ENCODE measurements at places on chromosomes 2 and 18.

- DNase-seq, result no peak
Observed at GRCh38 chr2:273333-273732, 8.6 kb downstream of the ACP1 start.

DNA sequence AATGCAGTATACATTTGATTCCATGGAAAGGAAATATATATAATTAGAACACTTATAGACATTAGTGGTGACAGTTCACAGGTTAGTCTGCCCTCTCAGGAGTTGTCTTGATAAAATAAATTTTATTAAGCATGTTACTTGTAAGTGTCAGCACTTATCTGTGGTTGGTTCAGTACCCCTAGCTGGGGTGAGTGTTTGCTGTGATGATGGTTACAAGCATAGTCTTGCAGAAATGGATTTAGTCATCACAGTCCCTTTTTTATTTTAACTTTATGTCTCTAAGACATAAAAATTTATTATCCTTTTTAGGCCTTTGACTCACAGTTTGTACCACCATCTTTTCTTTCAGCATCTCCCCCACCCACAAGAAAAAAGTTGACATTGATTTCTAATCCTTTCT lies 52.1 kb downstream of the NCK2 start:
- DNase-seq, result no peak

- no peak for DNase-seq
Observed at GRCh38 chr2:36800381-36800780, 103.9 kb downstream of the VIT start.

- DNase-seq, result no peak
Observed at GRCh38 chr2:216312441-216312840, 59.8 kb downstream of the MARCHF4 start.

GRCh38 chr2:210919128-210919527 lies 362.7 kb downstream of the CPS1 start:
- DNase-seq, result no peak

GRCh38 chr2:210956101-210956500 lies 399.7 kb downstream of the CPS1 start:
- DNase-seq, result no peak

GRCh38 chr2:188459061-188459460 lies 167.4 kb downstream of the GULP1 start:
- no peak for DNase-seq

DNA sequence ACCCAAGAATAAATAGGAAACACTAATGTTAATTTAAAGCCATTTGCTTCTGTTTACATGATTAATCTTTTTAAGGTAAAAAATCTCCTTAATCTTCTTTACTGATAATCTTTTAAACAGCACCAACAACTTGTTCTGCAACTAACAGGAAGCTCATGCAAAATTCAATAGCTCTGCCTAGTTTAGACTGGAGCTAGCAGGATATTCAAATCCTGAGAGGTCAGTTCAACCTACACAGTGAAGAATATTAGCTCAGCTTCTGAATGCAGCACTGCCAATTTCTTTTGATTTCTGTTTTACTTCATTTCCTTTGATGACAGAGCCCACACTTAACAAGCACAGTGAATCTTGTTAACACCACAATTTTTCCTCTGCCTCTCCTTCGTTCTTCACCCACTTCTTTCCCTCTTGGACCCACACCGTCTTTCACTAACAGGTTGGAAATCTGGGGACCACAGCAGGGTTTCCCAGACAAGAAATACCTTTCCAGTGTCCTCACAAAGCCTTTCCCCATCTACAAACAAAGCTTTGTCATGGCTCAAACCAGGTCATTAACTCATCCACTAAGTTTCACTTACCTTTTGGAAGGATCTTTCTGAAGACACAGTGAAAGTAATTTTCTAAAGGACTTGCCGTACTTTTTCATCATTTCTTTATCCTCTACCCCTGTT lies 109.8 kb downstream of the STK39 start:
- no peak for DNase-seq

DNA sequence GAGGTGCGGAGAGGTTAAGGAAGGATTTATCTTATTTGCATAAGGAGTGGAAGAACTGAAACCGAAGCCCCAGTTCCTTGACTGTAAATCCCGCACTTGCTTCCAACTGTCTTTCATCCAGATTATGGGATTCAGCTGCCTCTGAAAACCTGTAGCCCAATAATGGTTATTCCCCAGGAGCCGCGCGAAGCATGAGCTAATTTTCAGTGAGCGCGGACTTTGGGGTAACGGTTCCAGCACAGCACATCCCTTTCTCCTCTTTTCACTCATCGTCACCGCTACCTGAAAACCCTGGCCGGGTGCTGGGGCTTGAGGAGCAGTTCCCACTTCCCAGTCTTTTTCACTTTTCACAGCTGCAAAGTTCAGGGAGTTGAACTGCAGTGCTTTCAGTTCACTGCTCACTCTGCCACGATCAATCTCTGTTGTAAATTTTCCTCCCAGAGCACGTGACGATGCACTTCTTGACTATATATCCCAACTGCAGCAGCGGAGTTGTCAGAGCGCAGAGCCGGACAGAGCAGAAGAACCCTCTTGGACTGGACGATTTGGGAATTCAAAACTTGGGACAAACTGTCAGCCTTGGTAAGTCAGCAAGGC lies at the start of gene KCNE4:
KCNE4 (plus strand) TSS at position 498 of the 597 bp plus-strand sequence. CDS start 641 bp downstream, outside the sequence.
- no peak for DNase-seq

DNA sequence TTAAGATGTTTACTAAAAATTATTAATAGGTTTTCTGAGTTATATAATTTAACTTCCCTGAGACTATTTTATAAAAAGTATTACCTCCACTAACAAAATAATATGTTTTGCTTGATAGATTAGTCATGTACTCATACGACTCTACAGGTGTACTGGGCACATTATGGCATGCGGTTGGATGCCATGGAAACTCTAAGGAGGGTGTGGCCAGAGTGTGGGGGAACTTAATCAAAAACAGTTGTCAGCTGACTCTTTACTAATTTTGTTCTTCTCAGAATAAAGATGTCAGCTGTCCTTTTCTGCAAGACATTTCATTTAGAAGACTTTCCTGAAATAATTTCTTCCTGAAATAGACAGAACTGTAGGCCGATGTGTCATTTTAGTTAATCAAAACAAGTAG lies 228.3 kb upstream of the SIX3 start:
- DNase-seq, result no peak

GRCh38 chr2:233802132-233802815 lies 24.1 kb downstream of the MROH2A start:
- DNase-seq, result no peak

GRCh38 chr2:232839411-232840079 lies 30.5 kb upstream of the SNORC start:
- DNase-seq, result peak; percentile 86

DNA sequence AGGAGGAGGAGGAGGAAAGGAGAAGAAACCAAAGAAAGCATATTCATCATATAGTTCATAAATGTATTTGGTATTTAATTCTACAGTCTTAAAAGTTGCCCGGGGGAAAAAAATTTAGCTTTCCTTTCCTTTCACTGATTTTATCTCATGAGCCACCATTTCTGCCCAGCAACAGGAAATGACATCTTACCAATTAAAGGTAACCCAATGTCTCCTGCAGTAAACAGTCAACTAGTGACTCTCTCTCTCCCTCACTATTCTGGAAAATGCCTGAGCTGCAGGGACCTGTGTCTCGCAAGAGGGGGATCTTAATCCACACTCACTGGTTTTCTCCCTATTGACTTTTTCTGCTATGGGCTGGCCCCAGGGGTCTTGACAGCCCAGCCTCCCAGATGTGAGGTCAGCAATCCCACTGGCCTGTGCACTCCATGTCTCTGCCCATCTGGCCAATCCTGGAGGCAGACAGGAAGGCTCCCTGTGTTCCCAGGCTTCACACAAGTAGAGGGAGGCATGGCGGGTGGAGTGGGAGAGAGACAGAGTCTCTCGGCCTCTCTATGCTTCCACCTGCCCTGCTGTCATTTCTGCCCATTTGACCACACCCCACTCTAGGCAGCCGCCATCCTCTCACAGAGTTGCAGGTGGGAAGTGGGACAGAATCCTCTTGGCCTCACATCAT lies 85.4 kb upstream of the CABLES1 start:
- DNase-seq, result no peak

- DNase-seq, result no peak
Observed at GRCh38 chr18:29753379-29753778, 1289.2 kb downstream of the DSC3 start.

- DNase-seq, result no peak
Observed at GRCh38 chr2:231152800-231153557, 28.1 kb upstream of the HTR2B start.

DNA sequence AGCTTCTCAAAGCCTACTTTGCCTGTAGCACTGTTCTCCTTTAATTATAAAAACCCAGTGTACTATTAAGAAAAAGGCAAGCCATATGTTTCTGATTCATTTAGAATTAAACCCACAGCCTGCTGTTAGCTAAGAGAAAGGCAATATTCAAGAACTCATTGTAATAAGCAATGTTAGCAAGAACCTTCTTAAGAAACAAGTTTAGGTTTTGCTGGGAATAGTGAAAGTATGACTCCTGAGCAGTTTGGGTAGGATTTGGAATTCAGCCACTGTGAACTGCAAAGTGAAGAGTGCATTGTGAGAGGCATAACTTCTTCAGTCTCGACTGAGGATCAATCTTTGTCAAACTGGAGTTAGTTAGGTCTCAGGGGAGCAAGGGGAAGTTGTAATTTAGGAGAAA lies 206.5 kb upstream of the NT5C1B start:
- DNase-seq, result no peak

DNA sequence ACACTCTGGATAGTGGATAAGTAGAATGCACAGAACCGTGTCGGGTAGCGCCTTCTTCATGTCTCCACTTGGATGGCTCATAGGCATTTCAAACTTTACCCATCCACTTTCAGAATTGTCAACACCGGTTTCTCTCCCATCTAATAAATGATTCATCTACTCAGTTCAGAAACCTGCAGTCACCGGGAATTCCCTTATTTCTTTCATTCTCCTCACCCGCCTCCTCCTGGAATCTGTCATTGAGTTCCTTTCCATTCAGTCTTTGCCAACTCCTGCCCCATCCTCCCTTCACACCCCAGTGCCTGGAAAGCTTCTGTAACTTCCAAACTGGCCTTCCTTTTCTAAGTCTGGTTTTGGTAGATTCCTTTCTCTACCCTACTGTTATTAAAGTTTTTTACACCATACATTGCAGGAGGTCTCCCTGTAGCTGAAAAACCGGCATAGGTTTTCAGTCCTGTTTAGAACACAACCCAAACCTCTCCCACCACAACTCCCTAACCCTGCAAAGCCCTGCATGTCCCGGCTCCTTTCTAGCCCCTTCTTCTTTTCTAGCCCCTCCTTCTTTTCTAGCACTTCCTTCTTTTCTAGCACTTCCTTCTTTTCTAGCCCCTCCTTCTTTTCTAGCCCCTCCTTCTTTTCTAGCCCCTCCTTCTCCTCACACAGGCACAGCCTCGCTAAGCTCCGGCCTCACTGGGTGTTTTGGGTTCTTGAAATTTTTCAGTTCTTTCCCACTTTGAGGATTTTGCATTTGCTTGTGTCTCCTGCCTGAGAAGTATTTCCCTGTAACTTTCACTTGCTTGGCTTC lies 133.9 kb upstream of the KLHL14 start:
- DNase-seq, result no peak

- DNase-seq, result no peak
Observed at GRCh38 chr2:4502230-4502843, 799.0 kb downstream of the DCDC2C start.

GRCh38 chr2:48714245-48714644 lies 41.3 kb downstream of the LHCGR start:
- DNase-seq, result no peak

All from CD14-positive monocyte (primary cell).